ENCODE measurements at places on chromosomes 3 and 15.

DNA sequence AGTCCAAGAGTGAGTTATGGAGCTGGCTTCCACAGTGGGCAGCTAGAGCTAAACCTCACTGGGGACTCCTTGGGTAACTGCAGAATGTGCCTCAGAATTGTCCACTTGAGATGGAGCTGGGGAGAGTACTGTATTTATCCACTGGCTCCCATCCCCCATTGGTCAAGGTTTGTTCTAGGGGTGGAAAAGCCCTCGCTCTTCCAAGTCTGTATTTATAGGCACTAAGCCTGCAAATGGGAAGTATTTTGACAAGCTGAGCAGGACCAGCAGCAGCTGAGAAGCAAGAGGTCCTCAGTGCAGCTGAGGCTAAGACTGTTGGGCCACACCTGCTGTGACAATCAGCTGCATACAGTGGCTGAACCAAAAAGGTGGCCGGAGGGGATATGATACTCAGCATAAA lies 5.8 kb downstream of the USP13 start:
- DNase-seq: no peak

- DNase-seq: no peak
Measured at GRCh38 chr3:14791343-14791945, 27.3 kb upstream of the FGD5 start.

GRCh38 chr3:48215876-48216275 lies 7.4 kb upstream of the CAMP start:
- no peak for DNase-seq

DNA sequence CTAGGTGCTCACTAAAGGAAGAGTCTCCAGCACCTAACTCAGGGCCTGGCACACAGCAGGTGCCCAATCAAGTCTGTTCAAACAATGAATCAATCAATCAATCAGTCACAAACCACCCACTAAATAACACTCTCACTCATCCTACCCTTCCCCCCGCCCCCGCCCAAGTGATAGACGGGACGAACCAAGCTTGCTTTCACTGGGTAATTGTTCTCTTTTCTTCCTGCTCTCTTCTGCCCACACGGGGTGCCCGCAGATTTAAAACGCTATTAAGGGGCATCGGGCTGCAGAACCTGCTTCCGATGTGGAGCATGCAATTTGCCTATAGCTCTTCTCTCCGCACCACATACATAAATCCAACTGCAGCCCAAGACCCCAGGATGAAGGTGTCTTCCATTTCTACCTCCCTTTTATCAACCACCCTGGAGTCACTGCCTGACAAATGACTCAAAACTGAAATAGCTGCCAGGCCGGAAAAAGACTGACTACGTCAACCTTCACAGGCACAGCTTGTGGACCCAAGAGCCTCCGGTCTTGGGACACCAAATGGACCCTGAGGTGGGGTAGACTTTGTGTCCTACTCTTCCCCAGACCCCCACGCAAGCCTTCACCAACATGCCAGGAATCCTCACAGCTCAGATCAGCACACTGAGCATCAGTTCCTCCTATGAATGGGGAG lies 1.7 kb downstream of the KLHL25 start:
- no peak for DNase-seq

DNA sequence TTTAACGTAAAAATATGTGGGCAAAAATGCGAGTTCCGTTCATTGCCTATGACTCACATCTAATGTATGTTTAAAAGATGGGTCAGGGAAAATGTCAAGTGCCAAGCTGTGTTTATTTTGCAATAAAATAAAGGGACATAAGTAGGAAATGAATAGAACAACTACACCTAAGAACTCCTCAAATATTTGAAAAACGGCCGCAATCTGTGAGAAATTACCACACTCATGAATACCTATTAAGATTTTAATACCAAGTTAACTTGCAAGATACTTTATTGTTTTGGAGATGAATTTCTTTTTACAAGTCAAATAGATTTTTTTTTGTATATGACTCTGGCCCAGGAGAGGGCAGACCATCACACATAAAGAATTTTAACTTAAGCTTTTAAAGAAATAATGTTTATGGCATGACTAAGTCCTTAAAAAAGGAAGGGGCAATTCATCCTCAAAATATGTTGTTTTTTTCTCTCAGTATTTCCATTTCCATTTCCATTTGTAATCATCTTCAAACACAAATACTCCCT lies 152.7 kb downstream of the SUCNR1 start:
- no peak for DNase-seq
